ENCODE measurements at places on chromosomes 12 and 14.

DNA sequence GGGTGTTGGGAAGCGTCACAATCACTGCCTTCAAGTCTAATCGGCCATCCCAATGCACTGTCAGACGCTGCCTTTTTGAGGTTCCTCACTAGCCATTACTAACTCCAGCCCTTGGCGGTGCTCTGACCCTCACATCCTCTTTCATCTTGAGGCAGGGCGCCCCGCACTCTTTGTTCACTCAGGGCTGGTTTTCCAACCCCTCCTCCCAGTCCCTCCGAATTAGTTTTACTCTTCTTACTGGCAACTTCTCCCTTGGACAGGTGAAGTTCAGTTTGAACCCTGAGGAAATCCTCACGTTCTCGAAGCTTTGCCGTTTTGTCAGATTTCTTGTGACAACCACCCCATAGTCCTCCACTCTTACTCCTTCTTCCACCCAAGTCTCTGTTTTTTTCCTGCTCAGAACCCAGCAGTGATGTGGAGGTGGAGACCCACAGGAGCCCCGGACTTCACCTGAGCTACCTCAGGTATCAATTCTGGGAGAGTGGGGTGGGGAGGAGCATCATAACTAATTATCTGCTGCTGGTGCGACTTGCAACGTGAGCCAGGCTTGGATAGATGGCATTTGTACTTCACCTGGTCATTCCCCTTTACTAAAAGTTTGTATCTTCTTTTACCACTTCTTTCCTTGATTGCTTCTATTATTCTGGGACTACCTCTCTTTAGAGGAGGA is 757 bp downstream of the ZC3H10 start:
- no peak for DNase-seq

DNA sequence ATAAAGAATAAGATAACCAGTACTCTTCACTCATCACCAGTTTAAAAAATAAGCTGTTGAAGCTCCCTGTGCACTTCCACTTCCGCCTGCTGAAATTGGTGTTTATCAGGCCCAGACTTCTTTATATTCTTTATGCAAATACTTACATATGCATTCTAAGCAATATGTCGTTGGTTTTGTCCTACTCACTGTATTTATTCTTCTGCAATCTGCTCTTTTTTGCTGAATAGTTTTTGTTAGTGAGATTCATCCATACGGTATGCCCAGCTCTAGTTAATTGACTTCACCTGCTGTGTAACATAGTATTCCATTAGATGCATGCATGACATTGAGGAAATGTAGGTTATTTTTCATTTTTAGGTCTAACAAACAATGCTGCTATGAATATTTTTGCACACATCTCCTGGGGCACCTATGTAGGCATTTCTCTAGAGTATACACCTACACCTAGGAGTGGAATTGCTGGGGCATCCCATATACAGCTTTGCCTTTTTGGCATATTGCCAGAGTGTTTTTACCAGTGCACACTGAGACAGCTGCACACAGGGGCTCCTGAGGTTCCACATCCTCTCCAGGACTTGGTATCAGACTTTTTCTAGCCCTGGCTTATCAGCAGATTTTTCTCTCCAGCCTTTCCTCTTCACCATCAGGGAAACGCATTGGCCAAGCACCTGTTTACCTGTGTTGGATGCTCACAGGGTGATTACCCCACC is 1.0 kb upstream of the NRIP2 start:
- no peak for DNase-seq

GRCh38 chr14:86532219-86532618 is 1002.3 kb downstream of the FLRT2 start:
- DNase-seq = no peak

GRCh38 chr14:52070051-52070431 is 1.2 kb upstream of the NID2 start:
- no peak for DNase-seq

- no peak for DNase-seq
These were observed 40.8 kb downstream of the GPR65 start for GRCh38 chr14:88045705-88046104.

DNA sequence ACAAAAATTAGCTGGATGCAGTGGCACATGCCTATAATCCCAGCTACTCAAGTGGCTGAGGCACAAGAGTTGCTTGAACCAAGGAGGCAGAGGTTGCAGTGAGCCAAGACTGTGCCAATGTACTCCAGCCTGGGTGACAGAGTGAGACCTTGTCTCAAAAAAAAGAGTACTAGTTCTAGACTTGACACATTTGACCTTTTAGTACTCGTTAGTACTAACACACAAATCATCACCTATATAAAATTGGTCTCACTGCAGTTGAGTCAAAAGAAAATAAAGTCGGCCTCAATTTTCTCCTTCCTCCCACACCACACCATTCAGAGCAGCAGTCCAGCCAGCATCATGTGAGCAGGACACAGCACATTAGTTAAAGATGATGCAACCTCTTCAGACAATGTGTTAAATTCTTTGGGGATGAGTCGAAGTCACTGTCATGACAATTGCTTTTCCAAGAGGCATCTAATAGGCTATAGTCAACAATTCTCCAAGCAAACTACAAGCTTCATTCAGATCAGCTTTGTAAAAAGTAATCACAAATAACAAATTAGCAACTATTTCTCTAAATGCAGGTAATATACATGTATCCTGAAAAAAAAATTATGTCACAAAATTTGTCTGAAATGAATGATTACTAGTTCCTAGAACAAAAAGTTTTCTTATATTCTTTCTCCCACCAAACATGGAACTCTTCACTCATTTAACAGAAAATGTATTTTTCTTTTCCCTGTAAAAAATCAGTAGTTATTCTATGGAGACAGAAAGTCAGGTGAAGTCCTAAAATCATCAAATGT is 55.6 kb downstream of the CLIP1 start:
- DNase-seq = no peak

DNA sequence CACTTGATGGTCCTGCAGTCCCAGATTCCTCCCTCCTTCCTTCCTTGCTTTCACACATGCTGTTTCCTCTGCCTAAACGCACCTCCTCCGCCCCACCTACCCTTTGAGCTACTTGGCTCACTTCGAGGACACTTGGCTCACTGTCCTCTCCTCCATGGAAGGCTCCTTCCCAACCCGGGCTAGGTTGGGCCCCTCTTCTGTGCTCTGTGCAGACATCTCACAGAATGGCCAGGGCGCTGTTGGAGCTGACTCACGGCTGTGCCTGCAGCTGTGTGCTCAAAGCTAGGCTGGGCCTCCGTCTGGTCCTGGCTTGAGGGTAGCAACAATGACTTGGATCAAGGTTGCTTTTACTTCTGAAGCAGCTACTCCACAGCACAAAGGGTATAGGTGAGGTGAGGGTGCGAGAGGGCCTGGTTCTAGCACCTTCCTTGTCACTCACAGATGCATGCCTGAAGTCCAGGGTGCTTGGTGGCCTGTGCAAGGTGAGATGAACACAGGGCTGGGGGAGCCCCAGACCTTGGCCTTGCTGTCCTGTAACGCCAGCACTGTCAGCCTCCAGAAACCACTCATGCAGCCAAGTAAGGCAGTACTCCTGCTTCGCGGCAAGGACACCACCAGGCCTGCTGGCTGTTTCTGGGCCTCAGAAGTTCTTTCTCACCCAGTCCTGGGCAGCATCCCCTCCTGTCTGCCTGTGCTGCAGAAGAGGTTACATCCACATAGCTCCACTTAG is 61.8 kb downstream of the GALNT16 start:
- DNase-seq = no peak

GRCh38 chr12:27511723-27512045 is 12.3 kb upstream of the PPFIBP1 start:
- no peak for DNase-seq

DNA sequence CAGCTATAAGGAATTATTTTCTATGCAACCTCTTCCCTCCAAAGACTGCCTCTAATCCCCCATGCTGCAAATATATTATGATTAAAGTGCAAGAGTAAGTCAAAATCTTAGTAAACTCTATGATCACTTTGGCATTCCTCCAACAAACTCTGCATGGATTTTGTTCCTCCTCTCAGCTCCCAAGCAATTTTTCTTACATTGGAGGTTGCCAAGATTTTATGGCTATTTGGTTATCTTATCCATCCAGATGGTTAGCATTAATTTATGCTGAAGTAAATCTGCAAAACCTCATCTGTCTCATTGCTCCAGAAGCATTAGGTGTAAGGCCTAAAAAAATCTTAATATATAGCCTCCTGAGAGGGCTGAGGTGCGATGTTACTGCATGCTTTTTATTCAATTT is 228.1 kb downstream of the CHST11 start:
- no peak for DNase-seq

GRCh38 chr12:109729371-109729781 is 15.8 kb downstream of the FAM222A start:
- DNase-seq = no peak

DNA sequence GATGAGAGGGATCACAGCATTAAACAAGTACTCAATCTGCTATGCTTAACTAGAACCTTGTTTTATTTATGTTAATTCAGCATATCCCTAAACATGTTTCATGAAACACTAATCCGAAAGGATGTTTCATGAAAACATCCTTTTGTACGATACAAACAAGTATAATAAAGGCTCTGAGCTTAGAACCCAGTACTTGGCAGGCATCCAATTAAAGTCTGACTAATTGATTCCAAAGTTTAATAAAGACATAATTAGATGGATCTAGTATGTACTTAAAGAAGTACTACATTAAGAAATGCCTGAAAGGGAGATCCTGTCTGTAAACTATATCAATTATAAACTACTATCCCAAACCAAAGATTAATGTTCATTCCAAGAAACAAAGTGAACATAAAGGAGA is 51.8 kb downstream of the SCAF11 start:
- DNase-seq = no peak

- no peak for DNase-seq
These were observed 87.1 kb downstream of the TMEM260 start for GRCh38 chr14:56666716-56667115.

DNA sequence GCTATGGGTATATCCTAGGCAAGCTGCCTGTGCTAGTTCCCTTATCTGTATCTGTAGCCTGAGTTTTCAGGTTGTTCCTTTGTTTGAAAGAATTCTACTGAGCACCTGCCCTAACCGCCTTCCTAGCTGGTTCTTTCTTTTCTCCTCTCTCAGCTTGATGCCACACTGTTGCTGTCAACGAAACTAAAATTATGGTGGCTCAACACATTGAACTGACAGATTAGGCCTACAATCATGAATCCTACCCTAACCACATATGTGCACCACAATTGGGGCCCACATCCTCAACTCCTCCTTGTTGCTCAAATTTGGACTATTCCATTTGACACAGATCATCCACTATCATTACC is 36.2 kb upstream of the RESF1 start:
- no peak for DNase-seq

- DNase-seq = no peak
These were observed 68.8 kb downstream of the RNFT2 start for GRCh38 chr12:116806845-116807440.

GRCh38 chr12:52534482-52534881 is 14.3 kb upstream of the KRT5 start:
- DNase-seq = no peak

GRCh38 chr12:52347016-52347415 is 20.3 kb downstream of the KRT85 start:
- DNase-seq = no peak

DNA sequence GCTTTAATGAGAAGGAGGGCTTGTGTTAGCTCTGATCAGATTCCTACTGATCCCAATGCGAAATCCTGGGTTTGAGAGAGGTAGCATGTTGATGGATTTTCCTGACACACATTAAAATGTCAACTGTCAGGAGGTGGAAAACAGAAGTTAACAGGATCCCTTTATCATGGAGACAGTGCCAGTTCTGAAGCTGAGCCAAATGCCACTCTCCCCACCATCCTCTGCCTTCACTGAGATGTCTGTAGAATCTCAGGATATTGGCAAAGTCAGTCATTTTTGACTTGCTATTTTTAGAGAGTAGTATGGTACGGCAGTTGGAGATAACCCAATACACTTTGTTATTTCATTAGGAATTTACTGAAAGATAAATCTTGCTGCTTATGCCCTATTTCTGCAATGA is 1816.2 kb upstream of the FLRT2 start:
- DNase-seq = no peak

Measured in activated CD4-positive, alpha-beta T cell treated with anti-CD3 and anti-CD28 coated beads for 1 hour (primary cell).